NAMALWA (cell line): ENCODE measurements at places on chromosomes 4 and X.

DNA sequence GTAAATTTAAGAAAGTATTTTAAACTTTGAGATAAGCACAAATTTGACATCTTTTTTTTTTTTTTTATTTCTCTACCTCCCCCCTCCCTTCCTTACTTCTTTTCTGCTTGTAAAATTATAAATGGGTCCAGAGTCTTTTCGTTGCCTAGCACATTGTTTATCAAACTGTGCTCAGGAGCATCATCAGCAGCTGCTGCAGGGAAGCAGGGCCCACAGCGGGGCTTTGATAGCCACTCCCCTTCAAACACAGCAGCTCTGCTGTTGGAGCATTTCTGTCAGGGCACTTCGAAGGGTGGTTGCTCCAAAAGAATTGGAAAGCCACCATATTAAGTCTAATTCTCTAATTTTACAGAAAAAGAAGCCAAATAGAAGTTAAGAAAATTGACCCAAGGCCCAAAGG is 588.3 kb downstream of the SPRY1 start:
- DNase-seq, result no peak

DNA sequence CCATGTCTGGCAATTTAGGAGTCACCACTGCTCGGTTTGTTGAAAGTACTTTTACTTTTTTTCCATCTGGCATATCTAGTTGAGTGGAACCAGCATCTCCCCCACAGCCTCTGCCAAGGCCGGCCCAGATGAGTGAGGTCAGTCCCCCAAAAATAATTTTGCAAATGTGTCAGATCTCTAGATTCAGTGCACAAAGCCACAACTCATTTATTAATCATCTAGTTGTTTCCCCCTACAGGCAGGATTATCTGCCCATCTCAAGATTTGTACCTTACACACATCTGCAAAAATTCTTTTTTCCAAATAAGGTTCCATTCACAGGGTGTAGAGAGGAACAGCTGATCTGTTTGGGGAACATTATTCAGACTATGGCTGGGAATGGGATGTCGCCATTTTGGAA is 174.0 kb upstream of the MXRA5 start:
- DNase-seq, result no peak

DNA sequence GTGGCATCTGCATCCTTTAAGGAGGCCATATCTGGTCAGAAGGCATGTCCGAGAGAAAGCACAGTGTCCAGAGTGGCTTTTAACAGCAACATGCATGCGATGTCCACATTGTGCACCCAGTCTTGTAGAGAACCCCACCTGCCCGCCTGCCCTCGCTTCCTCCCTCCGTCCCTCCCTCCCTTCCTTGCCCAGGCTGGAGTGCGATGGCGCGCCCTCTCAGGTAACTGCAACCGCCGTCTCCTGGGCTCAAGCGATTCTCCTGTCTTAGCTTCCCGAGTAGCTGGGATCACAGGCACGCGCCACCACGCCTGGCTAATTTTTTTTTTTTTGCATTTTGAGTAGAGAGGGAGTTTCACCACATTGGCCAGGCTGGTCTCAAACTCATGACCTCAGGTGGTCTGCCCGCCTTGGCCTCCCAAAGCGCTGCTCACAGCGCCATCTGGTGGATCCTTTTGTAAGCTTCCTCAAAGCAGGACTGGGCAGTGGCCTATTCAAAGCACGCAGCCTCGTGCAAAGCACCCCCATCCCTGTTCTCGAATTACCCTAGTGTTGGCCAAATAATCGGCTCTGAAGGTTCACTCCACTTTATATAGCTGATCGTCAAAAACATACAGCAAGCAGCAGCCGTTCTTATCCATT is 15.0 kb downstream of the BRCC3 start:
- DNase-seq, result peak; percentile 53

DNA sequence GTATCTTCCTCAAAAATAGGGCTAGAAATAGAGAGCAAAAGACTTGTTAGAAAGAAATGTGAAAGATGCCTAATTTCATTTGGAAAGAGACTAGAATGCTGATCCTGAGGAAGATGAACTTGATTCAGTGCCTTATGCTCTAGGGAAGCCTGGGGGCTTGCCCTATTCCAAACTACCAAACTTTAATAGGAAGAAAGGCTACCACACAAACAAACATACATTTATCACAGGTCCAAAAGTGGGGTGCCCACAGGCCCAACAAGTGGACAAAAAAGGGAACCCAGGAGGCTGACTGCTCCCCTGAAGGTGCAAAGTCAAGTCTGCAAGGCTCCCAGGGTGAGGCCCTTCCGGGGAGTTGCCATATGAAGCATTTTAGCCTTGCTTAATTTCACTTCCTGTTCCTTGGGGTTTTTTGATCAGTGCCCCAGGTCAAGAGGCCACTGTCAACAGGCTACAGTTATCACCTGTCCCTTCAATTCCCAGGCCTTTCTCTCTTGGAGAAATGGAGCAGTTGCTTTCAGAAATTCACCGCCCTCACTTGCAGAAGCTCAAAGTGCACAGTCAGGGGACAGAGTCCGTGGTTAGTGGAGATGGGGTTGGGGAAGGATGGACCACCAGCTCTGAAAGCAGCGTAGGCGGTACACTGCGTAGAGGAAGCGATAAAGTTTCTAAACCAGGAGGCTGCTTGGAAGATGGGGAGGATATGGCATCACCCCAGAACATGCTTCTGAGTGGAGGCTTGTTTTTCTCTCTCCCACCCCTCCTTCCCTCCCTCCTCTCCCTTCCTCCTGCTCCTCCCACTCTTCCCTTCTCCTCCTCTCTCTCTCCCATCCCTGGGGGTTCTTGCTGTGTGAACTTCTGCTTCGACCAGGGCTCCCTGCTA is 36.4 kb downstream of the TMEM154 start:
- peak; percentile 64 for DNase-seq

- no peak for DNase-seq
These were observed 305.5 kb downstream of the FAT4 start for GRCh38 chr4:125620066-125620860.

DNA sequence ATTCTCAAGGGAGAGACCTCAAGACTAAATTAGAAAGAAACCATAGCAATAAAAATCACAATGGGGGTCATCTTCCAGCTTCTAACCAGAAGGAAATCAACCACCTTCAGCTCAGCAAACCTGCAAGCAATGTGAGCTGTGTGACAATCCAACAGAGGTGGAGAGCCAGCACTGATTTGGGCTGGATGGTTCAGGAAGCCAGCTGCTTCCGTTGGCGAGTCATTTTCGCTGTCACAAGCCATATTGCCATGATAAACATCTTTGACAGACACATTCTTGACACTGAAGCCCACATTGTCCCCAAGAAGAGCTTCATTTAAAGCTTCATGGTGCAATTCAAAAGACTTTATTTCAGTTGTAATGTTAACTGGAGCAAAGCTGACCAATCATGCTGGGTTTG is 22.7 kb downstream of the F8A1 start:
- DNase-seq, result no peak

GRCh38 chrX:111830571-111830970 is 45.4 kb upstream of the TRPC5OS start:
- DNase-seq, result no peak
